Activated CD4-positive, CD25-positive, alpha-beta regulatory T cell treated with anti-CD3 and anti-CD28 coated beads, Interleukin-2, amount 50 U/mL, for 24 hours (primary cell): ENCODE measurements at places on chromosomes 11 and 22.

GRCh38 chr11:120067438-120068113, 70.3 kb downstream of the TRIM29 start:
- no peak for ATAC-seq

- ATAC-seq = no peak
Observed at GRCh38 chr11:126522152-126522551, 166.7 kb downstream of the ST3GAL4 start.

DNA sequence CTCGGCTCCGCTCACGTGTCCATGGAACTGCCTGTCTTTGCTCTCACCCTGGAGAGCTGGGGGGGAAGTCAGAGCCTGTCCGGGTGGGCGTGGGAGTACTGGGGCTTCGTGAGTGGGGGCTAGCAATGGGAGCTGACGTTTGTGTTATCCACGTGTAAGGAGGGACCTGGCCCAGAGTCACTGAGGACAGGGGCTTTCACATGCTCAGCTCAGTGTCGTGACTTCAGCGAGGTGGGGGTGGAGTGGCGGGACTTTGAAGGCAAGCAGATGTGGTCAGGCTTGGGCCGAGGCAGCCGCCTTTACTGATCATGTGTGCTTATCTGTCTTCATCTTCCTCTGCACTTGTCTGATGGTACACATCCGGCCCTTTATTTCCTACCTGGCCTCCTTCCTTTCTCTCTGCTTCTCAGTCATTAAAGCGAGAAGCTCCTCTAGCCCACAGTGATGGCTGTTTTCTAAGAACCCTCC, 113.1 kb upstream of the NNMT start:
- peak; percentile 86 for ATAC-seq

GRCh38 chr11:1832211-1832919, 2.4 kb upstream of the SYT8 start:
- ATAC-seq = peak; percentile 68

DNA sequence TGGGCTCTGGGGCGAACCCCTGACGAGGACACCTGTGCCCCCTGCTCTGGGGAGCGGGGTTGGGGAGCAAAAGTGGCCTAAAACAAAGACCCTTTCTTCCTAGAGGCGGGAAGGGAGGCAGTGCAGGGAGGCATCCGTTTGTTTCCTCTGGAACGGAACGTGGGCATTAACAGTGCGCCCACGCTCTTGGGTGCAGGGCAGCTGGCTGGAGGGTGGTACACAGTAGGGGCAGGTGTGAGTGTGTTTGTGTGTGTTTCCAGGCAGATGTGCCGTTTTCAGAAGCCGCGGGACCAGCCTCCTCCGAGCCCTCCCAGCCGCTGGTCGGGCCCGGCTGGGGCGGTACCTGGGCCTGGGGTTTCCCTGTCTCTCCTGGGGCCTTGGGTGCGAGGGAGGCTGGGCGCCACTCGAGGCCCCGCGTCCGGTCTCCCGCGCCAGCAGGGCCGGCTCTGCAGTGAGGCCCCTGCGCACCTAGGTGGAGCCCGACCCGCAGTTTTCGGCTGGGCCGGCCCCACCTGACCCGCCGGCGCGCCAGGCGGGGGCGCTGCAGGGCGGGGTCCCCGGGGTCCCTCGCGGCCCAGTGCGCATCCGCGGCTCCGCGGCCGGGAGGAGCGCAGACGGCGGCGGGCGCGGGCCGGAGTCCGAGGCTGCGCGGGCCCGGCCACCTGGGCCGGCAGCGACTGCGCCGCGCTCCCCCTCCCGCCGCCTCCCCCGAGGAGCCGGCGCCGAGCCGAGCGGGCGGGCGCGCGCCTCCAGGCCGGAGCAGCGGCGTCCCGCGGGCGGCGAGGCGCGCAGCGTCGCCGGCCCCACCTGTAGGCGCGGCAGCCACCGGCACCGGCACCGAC, 1252.7 kb downstream of the BRD1 start:
- no peak for ATAC-seq

GRCh38 chr11:70887542-70887827, 364.9 kb downstream of the SHANK2 start:
- no peak for ATAC-seq

DNA sequence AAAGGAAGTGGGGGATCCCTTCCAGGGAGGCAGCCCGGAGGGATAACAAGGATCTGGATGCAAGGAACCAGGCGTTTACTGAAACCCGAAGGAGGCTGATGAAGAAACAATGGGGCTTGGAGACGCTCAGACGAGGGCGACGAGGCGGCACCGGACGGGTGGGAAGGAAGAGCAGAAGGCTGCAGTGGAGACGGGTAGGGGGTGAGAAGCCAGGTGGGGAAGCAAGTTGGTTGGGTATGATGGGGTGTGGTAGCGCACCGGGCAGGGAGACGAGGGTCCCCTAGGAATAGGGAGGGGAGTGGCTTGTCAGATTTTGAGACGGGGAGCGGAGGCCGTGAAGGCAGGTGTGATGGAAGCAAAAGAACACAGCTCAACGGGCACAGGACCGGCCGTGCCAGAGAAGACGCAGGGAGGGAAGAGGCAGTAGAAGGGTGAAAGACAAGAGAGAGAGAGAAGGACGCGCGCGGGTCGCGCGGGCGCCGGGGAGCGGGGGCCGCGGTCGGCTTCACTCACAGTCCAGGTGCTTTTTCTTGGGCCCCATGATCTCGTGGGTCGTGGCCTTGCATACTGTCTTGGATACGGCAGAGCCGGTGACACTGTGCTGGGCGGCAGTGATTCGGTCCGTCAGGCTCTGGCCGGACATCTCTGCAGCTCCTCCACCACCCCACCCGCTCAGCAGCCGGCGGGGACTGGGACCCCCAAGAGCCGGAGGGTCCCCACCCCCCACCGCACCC, 579 bp downstream of the PICALM start:
- peak; percentile 11 for ATAC-seq

DNA sequence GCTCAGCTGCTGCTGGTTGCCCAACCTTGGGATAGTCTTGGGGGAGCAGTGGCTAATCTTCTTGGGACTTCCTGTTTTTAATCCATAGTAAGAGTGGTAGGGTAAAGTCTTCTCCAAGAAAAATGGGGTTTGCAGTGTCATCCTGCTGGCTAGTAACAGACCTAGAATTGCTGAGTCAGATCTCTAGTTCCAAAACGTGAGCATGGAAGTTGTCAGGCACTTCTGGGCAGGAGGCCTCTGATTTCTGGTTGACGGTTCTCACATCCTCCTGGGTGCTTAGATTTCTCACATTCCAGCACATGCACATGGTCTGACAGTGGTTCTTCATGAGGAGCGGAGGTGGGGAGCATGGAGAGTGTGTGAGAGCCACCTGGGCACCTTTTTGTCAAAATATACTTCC, 410.0 kb downstream of the OPCML start:
- no peak for ATAC-seq

DNA sequence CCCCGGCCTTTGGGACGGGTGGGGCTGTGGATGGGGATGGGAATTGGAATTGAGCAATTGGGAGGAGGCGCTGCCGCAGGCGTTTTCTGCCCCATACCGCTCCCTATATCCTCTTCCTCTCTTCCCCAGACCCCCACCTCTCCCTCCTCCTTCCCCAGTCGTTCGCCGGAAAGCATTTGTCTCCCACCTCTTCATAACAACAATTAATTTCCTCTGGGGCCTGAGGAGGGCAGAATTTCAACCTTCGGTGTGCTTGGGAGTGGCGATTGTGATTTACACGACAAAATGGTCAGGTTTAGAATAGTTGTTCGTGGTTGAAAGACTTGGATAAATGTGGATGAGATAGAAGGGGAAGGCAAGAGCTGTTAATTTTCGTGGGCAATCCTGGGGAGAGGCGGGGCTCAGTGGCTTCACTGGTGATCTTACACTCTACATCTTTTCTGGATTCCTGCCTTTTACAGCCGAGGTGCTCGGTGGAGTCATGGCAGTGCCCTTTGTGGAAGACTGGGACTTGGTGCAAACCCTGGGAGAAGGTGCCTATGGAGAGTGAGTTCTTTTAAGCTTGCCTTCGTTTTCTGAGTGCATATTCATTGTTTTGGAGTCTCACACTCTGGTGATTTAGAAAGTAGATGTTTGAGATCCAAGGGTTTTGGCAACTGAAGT, 1.5 kb downstream of the CHEK1 start:
- ATAC-seq = peak; percentile 14

- no peak for ATAC-seq
Observed at GRCh38 chr11:133842730-133843129, 2.6 kb downstream of the SPATA19 start.

DNA sequence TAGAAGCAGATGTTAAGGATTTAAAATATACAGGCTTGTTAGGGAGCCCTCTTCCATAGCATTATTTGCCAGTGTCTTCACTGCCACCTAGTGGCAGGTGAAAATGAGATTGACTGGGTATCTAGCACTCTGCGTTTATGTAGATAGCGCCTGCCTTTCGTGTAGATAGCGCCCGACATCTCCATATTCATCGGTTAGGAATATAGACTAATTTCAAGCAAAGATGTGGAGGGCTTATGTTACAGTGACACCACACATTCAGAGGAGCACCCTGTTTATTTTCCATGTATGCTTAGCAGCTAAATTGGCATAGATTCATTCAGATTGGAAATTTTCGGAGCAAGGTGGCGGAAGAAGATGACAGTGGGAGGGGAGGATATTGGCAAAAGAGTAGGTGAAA, 72.0 kb downstream of the SLC5A12 start:
- ATAC-seq = no peak

DNA sequence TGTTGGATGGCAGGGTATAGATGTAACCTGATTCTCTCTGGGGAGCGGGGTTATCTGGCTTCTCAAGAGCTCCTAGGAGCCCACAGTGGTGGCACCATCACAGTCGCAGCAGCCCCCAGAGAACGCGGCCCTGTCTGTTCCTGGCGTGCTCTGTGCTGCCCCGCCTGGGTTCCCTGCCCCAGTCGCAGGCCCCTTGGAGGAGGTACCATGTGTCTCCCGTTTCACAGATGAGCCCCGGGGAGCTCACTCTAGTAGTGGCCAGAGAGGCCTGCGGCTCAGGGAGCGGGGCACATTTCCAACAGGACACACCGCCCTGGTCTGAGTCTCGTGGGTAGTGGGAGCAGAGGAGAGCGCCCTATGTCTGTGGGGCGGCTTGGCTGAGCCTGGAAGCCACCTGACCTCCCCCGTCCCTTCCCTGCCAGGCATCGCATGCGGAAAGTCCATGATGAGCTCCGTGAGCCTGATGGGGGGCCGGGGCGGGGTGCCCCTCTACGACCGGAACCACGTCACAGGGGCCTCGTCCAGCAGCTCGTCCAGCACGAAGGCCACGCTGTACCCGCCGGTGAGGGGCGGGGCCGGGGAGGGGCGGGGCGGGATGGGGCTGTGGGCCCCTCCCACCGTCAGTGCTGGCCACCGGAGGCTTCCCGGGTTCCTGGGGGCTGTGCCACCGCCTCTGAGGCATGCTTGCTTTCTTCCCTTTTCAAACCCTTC, 21.0 kb upstream of the PPP6R3 start:
- no peak for ATAC-seq

GRCh38 chr11:2265854-2266585, 4.4 kb downstream of the ASCL2 start:
- ATAC-seq = no peak

DNA sequence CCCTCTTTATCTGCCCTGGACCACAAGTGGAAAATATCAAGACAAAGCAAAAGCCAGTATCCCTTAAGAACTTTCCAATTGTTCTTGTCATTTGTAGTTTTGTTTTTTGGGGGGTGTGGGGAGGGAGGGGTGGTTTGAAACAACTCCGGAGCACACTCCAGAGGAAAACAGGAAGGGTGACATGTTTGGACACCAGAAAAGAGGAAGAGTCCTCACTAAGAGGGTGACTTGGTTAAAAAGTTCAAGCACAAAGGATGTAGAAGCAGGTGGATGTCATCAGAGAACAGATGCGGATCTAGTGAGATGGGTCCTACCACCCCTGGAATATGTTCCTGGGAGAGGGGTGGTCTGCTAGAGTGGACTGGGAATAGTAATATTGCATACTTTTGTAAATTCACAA, 25.8 kb downstream of the ADAMTS8 start:
- no peak for ATAC-seq

DNA sequence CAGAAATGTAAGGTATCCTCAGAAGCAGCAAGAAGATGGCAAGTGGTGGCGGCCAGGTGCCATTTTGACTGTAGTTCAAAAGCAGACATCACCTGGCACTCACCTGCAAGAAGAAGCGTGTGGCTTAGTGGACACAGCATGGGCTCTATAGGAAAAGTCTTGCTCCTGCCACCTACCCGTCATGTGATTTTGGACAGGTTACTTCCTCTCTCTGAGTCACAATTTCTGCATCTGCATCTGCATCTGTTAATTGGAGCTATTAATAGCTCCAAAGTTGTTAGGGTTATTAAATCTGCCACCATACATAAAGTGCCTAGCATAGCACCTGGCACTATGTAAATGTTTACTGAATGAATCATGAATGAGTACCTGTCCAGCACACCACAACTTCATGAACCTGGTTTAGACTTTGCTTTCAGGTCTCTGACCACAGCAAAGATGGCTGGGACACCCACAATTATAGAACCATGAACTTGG, 16.8 kb downstream of the RAB30 start:
- ATAC-seq = peak; percentile 33

DNA sequence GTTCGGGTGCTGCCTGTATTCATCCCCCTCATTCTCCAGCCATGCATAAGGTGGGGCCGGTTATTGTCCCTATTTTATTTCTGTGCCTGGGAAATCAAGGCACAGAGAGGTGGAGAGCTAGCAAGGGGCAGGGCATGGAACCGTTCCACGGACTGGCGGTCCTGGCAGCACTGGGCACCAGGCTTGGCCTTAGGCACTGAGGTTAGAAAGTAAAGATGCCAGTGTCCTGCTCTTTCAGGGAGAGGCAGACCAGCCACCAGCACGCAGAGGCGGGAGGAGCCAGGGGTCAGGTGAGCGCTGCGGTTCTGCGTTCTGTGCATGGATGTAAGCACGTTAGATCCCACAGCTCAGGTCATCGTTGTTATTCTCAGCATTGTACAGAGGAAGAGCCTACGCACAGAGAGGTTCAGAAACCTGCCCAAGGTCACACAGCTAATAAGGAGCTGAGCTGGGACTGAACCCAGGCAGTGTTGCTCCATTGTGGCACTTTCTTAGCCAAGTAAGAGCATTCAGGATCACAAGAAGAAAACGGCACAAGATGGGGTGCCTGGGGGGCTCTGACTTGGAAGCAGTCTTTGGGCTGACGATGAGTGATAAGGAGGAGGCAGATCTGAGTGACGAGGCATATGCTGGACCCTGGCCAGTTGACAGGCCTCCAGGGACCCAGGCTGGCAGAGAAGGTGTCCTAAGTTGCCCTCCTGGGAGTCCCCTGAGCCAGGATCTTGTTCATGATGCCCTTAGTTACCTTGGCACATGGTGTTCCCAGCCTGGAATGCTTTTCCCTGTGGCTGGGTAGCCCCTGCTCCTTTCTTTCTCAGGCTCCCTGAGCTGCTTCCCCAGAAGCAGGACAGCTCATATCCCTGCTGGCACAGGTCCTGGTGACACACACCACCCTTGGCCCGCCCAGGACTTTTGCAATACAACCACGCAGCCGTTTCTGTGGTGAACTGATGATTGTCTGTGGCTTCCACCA, 41.1 kb downstream of the OSBPL5 start:
- no peak for ATAC-seq

DNA sequence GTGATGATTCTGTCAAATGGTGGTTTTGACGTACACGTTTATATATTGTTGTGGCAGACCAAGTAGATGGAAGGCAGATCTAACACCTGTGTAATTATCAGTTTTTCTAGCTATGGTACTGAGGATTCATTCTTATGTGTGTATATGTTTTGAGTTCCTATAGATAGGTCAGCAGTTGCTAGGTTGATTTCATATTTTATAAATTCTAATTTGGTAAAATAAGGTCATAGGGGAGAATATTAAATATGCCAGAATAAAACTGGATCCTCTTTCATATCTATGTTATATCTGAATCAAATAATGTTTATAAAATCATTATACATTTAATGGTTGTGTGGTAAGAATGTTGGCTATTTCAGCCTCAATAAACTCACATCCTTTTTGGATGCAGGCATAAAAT, 27.6 kb downstream of the HIPK3 start:
- ATAC-seq = no peak
